Activated CD4-positive, alpha-beta T cell treated with anti-CD3 and anti-CD28 coated beads for 1 hour (primary cell): ENCODE measurements at places on chromosomes 12 and 14.

- no peak for DNase-seq
Measured at GRCh38 chr14:64758691-64759554, 54.7 kb downstream of the PLEKHG3 start.

DNA sequence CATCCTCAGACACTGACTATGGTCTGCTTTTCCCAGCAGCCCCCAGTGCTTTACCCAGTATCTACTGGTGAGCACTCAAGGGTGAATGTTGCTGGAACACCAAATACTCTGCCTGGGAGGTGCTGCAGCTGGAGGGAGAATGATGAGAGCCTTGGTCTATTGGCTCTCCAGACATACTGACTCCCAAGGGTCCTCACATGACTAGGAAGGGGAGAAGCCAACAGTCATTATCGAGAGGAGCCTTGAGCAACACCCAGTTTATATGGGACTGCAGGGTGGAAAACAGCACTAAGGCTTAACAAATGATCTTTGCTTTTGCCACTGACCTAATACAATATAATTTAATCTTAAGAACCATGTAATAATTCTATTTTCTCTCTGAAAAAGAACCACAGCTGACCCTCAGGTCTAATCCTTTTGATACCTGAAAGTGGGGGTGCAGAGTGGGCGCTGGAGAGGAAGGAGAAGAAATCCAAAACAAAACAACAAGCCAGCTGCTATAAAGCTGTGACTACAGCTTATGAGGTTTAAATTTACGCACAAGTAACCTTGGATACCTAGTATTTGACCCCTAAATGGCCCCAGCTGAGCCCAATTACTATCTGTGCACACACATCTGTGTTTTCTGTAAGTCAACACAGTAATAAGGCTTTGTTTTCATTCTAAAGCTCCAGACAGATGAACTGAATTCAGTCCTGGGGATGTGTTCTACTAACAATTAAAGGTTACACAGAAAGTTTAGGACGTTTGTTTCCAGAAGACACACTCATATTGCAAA is 107.8 kb upstream of the GRIP1 start:
- DNase-seq = no peak

GRCh38 chr12:109892748-109893147 is 7.3 kb upstream of the TCHP start:
- DNase-seq = no peak

- DNase-seq = no peak
Measured at GRCh38 chr12:44763021-44763420, 113.1 kb downstream of the NELL2 start.

DNA sequence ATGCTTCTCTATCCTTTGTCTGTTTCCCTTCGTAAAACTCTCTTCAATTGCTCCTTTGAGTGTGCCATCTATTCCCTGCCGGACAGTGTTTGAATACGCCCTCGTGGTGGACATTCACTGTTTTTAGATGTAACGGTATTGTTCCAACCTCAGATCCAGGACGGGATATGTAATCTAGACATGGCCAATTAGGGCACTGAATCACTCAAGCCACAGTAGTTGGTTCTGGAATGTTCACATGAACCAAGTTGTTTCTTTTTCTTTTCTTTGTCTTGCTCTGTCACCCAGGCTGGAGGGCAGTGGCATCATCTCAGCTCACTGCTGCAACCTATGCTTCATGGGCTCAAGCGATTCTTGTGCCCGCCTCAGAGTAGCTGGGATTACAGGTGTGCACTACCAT is 204.2 kb upstream of the PLXNC1 start:
- DNase-seq = no peak

GRCh38 chr12:12046401-12046800 is 24.3 kb upstream of the BCL2L14 start:
- DNase-seq = no peak

- no peak for DNase-seq
Measured at GRCh38 chr14:75170772-75171171, 5.6 kb downstream of the TMED10 start.

- DNase-seq = no peak
Measured at GRCh38 chr14:64125270-64125669, 168.9 kb downstream of the ESR2 start.

DNA sequence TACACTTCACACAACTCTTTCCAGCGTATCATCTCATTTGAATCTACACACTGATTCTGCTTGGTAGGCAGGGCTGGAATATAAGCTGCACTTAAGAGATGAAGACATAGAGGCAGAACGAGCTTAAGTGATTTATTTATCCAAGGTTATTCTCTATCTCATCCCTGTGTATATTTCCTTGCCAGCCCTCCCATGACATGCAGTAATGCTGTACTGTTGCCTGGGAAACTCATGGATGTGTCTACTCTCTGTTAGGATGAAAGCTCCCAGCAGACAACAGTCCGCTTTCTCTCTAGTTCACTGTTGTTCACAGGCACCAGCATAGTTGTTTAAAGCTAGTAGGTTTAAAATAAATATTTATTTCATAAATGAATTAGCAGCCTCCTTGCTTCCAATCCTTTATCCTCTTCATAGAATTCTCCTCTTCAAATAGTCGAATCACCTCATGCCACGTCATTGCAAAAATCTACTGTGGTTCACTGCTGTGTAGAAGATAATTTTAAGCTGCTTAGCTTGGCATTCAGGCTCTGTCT is 25.4 kb downstream of the FGF6 start:
- no peak for DNase-seq

GRCh38 chr12:132329036-132329719 is at the start of gene GALNT9:
Gene GALNT9 (minus strand): TSS chr12:132329589. CDS start chr12:132329203, 386 bp downstream.
- no peak for DNase-seq

DNA sequence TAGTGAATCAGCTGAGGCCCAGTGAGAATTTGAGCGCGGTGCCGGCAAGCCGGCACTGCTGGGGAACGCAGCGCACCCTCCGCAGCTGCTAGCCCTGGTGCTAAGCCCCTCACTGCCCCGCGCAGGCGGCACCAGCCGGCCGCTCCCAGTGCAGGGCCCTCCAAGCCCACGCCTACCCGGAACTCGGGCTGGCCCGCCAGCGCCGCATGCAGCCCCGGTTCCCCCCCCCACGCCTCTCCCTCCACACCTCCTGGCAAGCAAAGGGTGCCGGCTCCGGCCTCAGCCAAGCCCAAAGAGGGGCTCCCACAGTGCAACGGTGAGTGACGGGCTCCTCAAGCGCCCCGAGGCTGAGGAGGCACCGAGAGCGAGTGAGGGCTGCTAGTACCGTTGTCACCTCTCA is 54.5 kb upstream of the VASH1 start:
- no peak for DNase-seq

DNA sequence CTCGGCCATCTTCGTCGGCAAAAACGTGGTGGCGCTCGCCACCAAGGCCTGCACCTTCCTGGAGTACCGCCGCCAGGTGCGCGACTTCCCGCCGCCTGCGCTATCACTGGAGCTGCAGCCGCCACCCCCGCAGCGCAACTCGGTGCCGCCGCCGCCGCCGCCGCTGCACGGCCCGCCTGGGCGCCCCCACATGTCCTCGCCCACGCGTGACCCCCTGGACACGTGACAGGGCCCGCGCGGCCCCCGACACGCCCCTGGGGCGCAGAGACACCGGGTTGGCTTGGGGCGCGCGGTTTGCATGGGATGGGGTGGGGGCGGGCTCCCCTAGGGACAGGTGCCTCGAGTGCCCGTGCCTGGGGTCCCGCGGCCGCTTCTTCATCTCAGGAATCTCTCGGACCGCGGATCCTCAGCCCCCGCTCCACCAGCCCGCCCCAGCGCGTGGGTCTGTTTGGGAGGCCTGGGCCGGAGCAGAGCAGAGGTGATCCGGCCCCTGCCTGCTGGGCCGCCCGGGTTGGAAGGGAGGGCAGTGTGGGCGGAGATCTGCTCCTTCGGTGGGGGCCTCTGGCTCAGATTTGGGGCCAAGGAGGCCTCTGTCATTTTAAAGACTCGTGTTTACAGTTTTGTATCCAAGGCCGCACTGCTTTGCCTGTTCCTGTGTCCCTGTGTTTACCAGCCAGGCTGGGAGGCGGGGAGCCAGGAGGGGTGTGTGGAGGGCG is 3.3 kb downstream of the TMEM121 start:
- DNase-seq = no peak

DNA sequence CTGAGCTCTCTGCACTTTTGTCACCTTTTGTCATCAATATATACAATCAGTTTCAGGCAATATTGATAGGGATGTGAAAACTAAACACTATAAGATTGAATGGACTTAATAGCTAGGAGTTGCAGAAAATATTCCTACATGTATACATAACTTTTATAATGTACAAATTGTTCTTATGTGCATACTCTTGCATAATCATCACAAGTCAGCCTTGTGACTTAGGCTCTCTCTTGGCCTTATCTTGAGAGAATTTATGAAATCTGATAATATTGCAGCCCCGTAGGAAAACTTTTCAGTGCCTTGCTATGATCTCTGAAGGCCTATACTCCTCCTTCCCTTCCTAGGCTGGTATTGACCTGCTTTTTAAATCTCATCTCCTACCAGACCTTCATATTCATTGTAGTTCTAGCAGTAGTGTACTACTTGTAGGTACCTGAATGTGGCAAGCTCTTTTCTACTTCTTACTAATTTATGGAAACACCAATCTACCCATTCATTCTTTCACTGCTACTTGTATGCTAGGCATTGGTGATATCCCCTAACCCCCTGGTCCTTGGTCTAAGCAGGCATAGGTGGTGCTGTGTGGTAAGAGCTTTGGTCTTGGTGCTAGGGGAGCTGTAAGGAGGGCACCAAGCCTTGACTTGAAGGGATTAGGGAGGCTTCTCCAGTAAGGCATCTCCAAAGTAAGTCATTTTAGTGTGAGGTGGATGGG is 100.0 kb downstream of the PRKCH start:
- DNase-seq = no peak

DNA sequence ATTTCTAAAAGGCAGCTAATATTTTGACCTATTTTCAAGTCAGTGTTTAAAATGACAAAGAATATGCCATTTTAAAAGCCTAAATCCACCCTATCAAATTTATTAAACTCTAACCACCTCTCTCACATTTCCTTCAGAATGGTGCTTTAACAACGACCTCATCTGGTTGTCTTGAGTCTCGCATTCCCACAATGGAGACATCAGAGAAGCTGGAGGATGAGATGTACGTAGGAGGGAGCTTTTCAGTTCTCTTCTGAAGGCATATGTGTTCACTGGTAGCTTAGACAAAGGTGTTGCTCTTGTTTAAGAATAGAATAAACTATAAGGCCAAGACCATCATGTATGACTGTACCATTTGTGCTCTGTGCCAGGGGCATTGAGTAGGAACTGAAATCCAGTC is 82.9 kb downstream of the BCL2L14 start:
- DNase-seq = no peak

GRCh38 chr12:6226679-6227051 is 26.5 kb downstream of the CD9 start:
- no peak for DNase-seq

DNA sequence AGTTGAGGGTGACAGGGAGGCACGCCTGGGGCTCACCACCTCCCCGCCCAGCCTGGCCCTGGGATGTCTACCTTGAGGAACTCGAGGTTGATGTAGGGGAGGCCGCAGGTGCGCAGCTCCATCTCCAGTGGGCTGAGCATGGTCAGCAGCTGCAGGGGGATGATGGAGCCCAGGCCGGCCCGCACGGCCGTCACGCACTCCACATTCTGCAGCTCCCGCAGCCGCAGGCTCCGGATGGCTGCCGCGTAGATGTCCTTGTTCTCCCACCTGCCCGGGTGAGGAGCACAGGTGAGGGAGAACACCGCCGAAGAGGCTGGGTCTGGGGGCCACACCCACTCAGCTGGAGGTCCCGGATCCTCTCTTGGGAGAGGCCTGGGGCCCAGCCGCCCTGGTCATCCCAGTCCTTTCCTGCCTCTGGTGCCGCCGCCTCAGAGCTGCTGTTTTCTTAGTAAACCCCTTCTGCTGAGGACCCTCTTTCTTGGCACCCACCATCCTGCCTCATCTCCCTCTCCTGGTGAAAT is 38.2 kb downstream of the TRAFD1 start:
- no peak for DNase-seq

- no peak for DNase-seq
Measured at GRCh38 chr12:131912518-131913274, 16.4 kb upstream of the PUS1 start.
